Heart right ventricle (tissue), 16 donors: ENCODE measurements at places on chromosomes 4 and X. TPM values are rescaled to one million over a fixed set of nuclear protein-coding genes. Genes with fewer than 3 reads are reported as not detected.

GRCh38 chr4:93731456-93731855 is 97.1 kb upstream of the ATOH1 start:
- no peak for DNase-seq

- no peak for DNase-seq
Observed at GRCh38 chr4:120403296-120403695, 336.6 kb upstream of the MAD2L1 start.

- DNase-seq: no peak
Observed at GRCh38 chr4:108601106-108601505, 19.3 kb upstream of the RPL34 start.

GRXCR1 gene
- total RNA-seq: not detected
